ENCODE measurements at places on chromosomes 3 and 15.

DNA sequence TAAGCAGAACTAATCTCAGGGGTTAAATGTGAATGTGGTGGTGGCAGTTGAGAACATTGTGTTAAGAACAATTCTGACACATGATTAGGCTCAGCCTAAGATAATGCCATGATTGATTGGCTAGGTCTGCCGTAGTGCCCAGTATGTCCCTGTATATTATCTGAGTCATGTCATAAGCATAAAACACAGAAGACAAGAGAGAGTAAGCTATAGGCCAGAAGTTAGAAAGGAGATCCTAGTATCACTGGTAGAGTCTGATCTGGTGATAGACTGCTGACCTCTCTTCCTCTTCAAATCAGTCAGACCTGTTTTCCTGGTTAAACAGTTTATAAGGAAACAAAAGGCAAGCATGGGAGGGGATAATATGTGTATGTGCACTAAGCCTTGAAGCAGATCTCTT is 30.1 kb upstream of the ATP8B4 start:
- no peak for DNase-seq

GRCh38 chr15:62994975-62995681 is 47.4 kb upstream of the TPM1 start:
- no peak for DNase-seq

GRCh38 chr3:15563190-15563589 is 38.2 kb downstream of the HACL1 start:
- no peak for DNase-seq

- DNase-seq = no peak
Observed at GRCh38 chr3:111238885-111239284, 167.3 kb downstream of the NECTIN3 start.

DNA sequence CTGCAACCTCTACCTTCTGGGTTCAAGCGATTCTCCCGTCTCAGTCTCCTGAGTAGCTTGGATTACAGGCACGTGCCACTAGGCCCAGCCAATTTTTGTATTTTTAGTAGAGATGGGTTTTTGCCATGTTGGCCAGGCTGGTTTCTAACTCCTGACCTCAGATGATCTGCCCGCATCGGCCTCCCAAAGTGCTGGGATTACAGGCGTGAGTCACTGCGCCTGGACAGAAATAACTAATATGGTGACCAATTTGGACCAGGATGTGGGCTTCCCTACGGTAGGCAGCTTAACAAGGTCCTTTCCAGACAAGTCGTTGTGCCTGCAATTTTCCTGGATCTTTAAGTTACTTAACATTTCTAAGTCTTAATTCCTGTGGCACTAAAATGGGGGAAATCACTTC is 14.8 kb downstream of the WDR53 start:
- no peak for DNase-seq

DNA sequence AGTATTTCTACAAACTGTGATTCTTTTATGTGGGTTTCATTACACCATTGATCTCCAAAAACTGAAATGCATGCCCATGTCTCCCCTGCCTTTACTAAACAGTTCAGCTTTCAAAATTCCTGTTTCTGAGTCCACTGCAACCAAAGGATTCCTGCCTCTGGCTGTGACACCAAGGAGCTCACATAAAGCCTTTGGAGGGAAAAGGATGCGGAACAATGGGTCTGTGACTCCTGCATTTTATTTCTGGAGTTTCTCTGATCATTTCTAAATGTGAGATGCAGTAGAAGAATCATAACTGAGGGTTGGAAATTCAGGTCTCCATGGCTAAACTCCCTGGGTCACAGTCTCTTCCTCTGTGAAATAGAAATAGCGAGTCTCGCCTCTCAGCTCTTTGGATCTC is 149.5 kb downstream of the MEX3B start:
- no peak for DNase-seq
